ENCODE measurements at places on chromosomes 5 and 9.

GRCh38 chr9:115673599-115673998, 480.0 kb upstream of the PAPPA start:
- DNase-seq, result no peak

- DNase-seq, result no peak
These were observed 110.1 kb downstream of the RXRA start for GRCh38 chr9:134436379-134436762.

DNA sequence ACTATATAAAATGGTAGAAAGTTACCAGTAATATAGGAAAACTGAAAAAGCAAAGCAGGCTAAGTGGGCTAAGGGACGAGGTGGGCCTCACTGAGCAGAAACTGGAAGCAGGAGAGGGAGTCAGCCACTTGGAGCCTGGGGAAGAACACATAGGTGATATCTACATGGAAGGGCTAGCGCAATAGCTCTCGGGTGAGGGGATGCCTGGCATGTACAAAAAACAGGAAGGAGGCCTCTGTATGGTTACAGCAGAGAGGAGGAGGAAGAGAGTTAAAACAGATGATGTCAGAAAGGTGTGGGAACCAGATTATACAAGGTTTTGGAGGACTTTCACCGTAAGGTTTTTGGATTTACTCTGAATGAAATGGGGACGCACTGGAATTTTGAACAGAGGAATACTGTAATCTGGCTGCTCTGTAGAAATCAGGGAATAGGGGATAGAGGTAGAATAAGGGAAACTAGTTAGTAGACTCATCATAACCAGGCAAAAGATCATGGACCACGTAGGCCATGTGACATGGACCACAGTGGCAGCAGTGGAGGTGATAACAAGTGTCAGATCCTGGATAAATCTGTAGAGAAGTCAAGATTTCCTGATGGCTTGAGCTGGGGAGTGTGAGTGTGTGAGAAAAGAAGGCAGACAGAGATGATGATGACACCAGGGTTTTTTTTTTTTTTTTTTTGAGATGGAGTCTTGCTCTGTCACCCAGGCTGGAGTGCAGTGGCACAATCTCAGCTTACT, 52.5 kb downstream of the FNBP1 start:
- DNase-seq, result no peak

- no peak for DNase-seq
These were observed 42.6 kb upstream of the TNFAIP8 start for GRCh38 chr5:119313197-119313596.

DNA sequence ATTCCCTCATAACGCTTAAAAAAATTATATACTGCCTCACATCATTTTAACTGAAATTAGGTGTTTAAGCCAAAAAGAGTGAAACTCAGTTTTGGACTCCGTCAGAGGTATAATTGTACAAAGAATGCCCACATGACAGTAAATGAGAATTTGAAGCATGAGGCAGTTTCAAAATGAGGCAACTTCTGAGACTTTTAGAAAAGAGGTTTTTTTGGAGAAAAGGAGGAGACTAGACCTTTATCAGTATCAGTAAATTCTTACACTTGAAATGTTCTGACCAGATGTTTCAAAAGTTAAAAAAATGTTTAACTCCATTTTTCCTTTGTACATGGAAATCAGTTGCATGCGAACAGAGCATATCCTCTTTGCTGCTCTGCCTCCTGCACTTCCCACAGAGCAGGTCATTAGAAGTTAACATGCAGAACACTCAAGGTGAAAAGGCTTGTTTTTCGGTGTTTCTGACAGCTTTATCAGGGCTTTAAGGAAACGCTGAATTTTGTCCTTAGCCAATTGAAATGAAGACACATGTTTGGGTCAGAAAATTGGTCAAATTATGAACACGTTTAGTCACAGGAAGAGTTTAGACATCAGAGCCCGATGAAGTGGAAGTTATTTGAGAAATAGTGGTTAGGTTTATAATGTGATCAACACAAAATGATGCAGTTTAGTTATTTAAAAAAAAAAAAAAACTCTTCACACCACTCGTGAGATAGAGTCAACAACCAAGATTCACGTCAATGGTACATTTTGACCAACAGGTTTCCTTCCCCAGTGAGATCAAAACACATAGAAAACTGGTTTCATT, 59.5 kb downstream of the PIK3R1 start:
- no peak for DNase-seq

All from GM04504 (cell line).